Spinal cord (tissue), 10 donors: ENCODE measurements at places on chromosomes 3 and 15. TPM values are rescaled to one million over a fixed set of nuclear protein-coding genes. Genes with fewer than 3 reads are reported as not detected.

GRCh38 chr3:107241217-107241616 lies 136.0 kb upstream of the CCDC54 start:
- no peak for DNase-seq

Gene TMEM266
- 10.9 TPM for polyA plus RNA-seq

DNA sequence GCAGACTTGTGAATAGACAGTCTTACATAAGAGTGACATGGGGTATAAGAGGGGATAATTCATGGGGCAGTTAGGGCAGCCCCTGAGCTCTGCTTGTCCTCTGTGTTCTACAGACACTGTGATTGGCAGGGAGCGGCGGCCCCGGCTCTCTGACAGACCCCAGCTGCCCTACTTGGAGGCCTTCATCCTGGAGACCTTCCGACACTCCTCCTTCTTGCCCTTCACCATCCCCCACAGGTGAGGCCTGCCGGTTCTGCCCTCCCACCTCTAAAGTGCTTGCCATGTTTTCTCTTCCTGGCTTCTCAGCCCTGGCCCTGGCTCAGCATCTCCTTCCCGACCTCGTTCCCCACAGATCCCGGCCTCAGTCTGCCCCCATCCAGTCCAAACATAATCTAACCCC lies 3.4 kb downstream of the CYP1A2 start:
- no peak for DNase-seq

Gene AHSG
- 0.27 TPM for polyA plus RNA-seq

- no peak for DNase-seq
These were observed 29.0 kb downstream of the VIPR1 start for GRCh38 chr3:42531470-42531869.

GRCh38 chr3:65793495-65794200 lies 245.1 kb downstream of the MAGI1 start:
- DNase-seq, result no peak

DNA sequence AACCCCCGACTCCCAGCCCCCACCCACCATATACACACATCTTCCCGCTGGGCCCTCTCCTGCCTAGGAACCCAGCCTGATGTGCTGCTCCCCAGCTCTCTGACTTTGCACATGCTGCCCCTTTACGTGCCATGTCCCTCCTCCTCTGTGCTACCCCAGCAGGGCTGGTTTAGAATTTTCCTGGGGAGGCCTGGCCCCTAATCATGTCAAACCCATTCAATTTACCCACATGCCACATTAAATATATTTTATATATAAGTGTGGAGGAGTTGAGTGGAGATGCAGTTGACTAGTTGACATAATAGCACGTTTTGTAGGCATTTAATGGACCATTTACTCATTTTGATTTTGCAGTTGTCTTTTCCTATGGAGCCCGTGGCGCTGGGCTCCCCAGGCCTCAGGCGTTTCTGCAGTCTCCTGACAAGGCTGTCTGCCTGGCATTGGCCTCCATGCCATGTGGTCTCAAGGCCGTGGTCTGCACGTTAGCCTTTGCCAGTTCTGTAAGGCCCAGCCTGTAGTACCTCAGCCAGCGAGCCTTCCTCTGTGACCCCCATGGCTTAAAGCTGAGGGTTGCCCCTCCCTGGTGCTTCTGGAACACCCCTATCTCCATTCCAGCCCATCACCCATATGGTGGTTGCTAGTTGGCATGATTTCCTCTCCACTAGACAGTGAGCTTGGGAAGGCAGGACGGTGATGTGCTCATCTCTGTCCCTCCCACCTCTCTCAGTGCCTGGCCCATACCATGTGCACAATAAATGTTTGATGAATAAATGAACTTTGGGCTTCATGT lies 155.8 kb downstream of the TLE3 start:
- DNase-seq, result no peak

Gene LRRIQ4
- polyA plus RNA-seq, result 0.19 TPM

Gene GRAMD1C
- 13.1 TPM for polyA plus RNA-seq

GRCh38 chr15:46714950-46715349 lies 1002.4 kb upstream of the SEMA6D start:
- DNase-seq, result no peak

DNA sequence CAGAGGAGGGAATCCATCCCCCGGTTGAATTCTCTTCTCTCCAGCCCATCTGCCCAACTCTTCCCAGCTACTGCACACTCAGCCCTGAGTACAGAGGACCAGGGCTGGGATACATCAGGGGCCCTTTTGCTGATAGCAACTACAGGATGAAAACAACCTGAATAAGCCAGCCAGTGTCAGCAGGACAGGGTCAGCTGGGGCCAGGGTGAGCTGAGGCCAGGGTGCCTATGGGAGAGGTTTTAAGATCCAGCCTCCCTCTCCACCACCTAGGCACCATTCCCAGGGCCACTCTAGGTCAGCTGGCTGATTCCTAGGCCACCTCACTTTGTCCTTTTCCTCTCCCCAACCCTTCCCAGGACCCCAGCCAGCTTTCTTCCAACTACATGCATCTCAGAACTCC lies 83.8 kb downstream of the MRPL46 start:
- no peak for DNase-seq

DNA sequence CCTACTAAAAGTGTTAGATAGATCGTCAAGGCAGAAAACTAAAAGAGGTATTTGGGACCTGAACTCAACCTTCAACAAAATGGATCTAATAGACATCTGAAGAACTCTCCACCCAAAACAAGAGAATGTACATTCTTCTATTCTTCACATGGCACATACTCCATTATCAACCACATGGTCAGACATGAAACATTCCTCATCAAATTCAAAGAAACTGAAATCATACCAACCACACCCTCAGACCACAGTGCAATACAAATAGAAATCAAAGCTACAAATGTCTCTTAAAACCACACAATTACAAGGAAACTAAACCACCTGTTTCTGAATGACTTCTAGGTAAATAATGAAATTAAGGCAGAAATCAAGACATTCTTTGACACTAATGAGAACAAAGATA lies 984.1 kb upstream of the GBE1 start:
- no peak for DNase-seq

- no peak for DNase-seq
These were observed 158.0 kb downstream of the CDIN1 start for GRCh38 chr15:36737430-36737891.

Gene SGO1
- 4.0 TPM for polyA plus RNA-seq

GRCh38 chr15:76987276-76987675 lies 7.7 kb upstream of the PSTPIP1 start:
- no peak for DNase-seq

Gene SKOR1
- 20.1 TPM for polyA plus RNA-seq

DNA sequence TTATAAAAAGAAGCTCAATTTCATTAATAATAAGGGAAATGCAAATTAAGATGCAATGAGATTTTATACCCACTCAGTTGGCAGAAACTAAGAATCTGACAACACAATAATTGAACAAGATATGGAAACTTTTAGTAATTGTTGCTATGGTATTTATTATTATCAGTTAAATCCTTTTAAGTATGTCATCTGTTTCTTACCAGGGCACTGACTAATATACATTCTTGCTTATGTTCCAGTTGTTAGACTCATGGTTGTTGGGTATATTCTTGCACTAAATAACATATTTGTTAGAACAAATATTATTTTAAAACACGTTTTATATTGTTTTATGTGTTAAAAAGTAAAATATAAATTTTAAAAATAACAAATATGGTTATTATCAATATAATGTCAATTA lies 690.3 kb downstream of the MECOM start:
- DNase-seq, result no peak

Gene PLA2G4E
- polyA plus RNA-seq, result not detected

- DNase-seq, result no peak
These were observed 72.6 kb upstream of the DPH6 start for GRCh38 chr15:35618260-35619188.

GRCh38 chr3:35969406-35969805 lies 330.1 kb downstream of the ARPP21 start:
- DNase-seq, result no peak

Gene SMAD3
- 24.7 TPM for polyA plus RNA-seq

Gene SERINC4
- polyA plus RNA-seq, result not detected

DNA sequence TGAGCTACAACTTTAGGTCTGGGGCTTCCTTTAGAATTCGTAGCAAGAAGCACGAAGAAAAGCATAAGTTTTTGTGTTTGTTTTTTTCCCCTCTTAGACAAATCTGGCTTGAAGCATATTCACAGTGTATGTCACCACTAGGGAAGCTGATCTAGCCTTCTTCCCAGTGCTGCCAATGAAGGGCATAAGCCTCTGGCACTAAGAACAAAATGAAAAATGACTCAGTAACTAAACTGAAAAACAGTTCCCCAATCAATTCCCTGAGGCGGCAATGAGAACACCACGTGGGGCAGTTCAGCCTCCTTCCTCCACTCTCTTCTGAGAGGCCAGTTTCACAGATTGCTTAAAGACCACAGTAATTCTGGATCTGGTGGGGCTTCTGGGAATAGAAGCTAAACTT lies 338.1 kb downstream of the GAP43 start:
- DNase-seq, result no peak

DNA sequence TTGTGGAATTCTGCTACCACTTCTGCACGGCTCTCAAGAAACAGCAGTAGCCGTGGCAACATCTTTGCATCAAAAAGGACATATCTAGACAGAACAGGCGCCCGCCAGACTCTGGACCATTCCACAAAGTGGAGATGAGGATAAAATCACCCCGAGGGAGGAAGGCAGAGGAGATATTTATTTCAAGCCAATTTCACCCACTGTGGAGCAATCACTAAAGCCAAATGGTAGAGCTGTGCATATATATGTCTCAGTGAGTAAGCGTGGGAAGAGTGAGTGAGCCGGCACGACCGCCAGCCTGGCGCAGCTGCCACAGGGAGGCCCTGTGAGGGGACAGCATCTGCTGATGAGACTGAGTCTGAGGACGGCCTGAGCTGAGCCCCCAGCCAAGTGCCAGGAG lies 111.3 kb downstream of the MEGF11 start:
- no peak for DNase-seq

Gene OR5K3
- not detected for polyA plus RNA-seq

GRCh38 chr3:94179059-94179458 lies 116.2 kb downstream of the NSUN3 start:
- DNase-seq, result no peak

- DNase-seq, result no peak
These were observed 269.8 kb downstream of the THSD4 start for GRCh38 chr15:71385026-71385425.

DNA sequence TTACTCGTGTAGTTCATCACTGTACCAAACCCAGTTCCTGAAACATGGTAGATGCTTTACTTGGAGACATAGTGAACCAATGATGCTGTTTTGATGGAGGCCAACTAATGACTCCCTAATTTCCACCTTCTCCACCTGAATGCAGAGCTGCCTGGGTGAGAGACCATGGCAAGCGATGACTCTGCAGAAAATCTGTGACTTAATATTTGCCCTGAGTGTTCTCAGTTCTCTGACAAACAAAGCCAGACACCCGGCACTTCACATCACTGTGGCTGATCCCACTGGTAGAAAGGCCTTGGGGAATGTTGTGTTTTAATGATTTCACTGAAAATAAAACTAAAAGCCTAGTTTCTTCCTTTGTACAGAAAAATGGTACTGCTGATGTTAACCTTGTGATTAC lies 39.5 kb upstream of the UBE3A start:
- DNase-seq, result no peak

- DNase-seq, result no peak
These were observed 225.3 kb upstream of the EPHA3 start for GRCh38 chr3:88882121-88882520.

Gene CEP152
- polyA plus RNA-seq, result 3.6 TPM

GRCh38 chr3:139101396-139101795 lies 56.7 kb upstream of the PRR23C start:
- DNase-seq, result no peak

Gene SEMA7A
- 45.1 TPM for polyA plus RNA-seq

- DNase-seq, result no peak
These were observed 81.6 kb upstream of the ROBO2 start for GRCh38 chr3:76958274-76958673.

Gene DNAJC19
- polyA plus RNA-seq, result 56.0 TPM

Gene C2CD4A
- polyA plus RNA-seq, result 0.78 TPM

DNA sequence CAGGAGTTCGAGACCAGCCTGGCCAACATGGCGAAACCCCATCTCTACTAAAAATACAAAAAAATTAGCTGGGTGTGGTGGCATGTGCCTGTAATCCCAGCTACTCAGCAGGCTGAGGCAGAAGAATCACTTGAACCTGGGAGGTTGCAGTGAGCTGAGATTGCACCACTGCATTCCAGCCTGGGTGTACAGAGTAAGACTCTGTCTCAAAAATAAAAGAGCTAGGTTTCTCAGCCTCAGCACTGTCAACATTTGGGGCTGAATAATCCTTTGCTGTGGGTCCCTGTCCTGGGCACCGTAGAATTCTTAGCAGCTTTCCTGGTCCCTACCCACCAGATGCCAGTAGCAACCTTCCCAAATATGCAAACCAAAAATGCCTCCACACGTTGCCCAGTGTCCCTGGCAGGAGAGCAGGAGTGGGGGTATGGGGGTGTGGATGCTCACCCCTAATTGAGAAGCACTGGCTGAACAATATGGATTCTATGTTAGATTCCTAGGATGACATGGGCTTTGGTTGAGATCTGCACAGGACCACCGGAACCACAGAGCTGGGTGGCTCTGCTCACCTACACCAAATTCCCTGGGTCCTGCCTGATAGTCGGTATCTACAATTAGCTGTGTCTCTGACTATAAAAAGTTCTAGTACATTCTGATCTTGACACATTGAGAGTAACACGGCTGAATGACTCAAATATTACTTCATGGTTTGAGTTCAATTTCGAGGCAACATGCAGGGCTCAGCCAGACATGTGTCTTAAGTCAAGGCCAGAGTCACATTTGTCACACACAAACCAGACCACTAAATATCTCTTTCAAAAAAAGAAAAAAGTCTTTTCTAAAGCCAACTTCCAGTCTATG lies 577.0 kb upstream of the MDFIC2 start:
- DNase-seq, result peak; percentile 3

- no peak for DNase-seq
These were observed 5.8 kb upstream of the ZNF770 start for GRCh38 chr15:34993877-34994276.

Gene OR5K2
- not detected for polyA plus RNA-seq

Gene TUSC2
- polyA plus RNA-seq, result 50.7 TPM

GRCh38 chr3:144760831-144761230 lies 789.2 kb downstream of the DIPK2A start:
- DNase-seq, result no peak

DNA sequence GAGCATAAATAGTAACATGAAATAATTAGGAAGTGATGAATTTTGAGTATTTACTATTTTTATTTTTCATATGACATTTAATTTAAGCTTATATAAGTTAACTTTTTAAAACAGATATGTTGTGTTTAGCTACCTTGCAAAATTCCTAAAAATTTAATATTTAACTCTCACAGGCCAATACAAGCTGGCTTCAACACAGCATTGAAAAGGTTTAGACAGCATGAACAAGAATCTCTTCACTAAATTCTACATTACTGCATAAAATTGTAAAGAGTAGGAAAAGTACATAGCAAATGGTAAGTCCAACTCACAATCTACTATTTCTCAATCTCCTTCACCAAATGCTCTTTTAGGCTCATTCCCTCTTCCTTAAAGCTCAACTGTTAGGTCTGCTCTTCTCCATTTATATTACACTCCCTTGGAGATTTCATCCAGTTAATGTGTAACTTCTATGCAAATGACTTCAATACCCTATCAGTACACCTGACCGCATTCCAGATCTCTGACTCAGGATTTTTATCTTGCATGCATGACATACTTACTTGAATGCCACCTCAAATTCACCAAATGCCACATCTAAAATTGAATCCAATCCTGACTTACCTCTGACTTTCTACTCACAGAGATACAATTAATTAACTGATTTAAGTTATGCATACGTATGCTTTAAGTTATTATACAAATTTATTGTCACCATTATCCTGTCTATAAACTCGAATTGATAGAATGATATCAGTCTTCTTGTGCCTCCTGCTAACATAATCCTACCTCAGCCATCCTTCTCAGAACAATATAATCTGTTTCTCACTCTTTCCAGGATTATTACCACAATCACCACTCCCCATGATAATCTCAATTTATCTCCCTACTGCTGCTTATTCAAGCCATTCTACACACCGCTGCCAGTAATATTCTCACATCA lies 127.0 kb downstream of the STAG1 start:
- no peak for DNase-seq
